Lower lobe of right lung (tissue), 2 donors: ENCODE measurements at places on chromosomes 7 and 10. TPM values are rescaled to one million over a fixed set of nuclear protein-coding genes. Genes with fewer than 3 reads are reported as not detected.

COL13A1 gene
- total RNA-seq: 9.2 TPM

- no peak for DNase-seq
Measured at GRCh38 chr10:11593612-11594011, 17.8 kb downstream of the USP6NL start.

- DNase-seq: no peak
Measured at GRCh38 chr7:95169678-95170077, 154.7 kb downstream of the PON1 start.

GRCh38 chr7:103690242-103690974 lies 244.4 kb upstream of the SLC26A5 start:
- DNase-seq: no peak

GRCh38 chr10:77584938-77585337 lies 52.7 kb downstream of the KCNMA1 start:
- DNase-seq: no peak

GRCh38 chr10:10967581-10968256 lies 50.0 kb upstream of the CELF2 start:
- DNase-seq: no peak

DNA sequence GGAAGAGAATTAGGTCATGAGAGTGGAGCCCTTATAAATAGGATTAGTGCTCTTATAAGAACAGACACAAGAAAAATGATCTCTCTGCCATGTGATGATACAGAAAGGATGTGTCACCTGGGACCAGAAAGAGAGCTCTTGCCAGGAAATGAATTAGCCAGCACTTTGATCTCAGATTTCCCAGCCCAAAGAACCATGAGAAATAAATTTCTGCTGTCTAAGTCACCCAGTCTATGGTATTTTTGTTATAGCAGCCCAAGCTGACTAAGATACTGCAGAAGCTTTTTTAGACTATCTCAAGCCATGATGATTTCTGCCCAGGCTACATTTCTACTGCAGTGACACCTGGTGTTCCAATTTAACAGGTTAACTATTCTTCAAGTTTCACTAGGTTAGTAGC lies 84.8 kb downstream of the RSU1 start:
- no peak for DNase-seq

DNA sequence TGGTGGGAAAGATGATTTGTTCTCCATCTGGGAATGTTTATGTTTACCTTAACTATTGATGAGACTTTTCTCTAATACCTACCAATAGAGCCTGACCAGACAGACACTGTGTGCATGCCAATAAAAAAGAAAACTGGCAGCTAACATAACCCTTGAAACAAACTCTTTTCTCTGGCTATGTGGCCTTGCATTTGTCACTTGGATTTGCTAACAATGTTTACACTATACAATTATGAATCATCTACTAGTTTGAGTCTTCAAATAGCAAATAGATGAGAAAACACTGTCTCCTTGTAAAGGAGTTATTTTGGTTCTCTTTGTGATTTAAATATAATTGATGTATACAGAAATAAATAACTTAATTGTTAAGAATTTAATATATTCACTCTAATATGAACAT lies 273.1 kb downstream of the SEMA3D start:
- DNase-seq: no peak

SCD gene
- 327 TPM for total RNA-seq

DNA sequence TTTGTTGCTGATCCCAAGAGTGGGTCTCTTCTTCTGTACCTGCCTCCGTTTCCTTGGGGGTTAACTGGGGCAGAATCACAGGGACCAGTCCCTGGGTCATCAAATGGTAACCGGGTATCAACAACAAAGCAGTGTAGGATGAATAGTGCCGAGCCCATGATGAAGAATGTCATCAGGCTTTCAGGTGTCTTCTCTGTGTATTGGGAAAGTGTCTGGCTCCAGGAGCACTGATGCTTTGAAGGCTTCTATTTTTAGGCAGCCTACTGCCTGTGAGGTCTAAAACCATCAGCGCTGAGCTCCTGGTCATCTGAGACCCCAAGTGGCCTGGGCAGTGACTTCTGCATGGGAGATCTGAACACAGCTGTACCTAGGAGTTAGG lies 48.2 kb upstream of the SHH start:
- no peak for DNase-seq

DNA sequence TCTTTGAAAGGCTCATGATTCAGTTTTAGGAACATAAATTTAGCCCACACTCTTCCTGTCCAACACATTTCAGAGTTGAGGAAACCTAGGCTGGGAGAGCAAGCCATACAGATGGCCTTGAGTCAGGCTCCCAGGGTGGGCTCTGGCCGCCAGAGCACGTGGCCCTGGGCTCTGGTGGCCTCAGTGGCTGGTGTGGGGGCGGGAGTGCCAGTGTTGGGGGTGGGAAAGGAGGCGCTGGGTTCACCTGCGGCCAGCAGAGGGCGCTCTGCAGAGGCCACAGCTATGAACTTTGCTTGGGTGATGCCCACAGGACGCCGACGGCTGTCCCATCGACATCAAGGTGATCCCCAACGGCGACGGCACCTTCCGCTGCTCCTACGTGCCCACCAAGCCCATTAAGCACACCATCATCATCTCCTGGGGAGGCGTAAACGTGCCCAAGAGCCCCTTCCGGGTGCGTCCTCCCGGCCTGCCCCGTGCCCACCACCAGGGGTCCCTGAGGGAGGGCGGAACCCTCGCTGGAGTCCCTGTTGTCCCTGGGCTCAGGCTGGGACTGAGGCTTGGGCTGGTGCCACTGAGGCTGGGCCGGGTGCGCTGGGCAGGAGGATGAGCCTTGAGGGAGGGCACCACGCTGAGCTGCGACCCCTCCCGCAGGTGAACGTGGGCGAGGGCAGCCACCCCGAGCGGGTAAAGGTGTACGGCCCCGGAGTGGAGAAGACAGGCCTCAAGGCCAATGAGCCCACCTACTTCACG lies 11.9 kb downstream of the FLNC start:
- peak; percentile 63 for DNase-seq

TRIM74 gene
- 1.1 TPM for total RNA-seq

GRCh38 chr10:34193931-34194626 lies 621.0 kb downstream of the PARD3 start:
- DNase-seq: no peak

DNA sequence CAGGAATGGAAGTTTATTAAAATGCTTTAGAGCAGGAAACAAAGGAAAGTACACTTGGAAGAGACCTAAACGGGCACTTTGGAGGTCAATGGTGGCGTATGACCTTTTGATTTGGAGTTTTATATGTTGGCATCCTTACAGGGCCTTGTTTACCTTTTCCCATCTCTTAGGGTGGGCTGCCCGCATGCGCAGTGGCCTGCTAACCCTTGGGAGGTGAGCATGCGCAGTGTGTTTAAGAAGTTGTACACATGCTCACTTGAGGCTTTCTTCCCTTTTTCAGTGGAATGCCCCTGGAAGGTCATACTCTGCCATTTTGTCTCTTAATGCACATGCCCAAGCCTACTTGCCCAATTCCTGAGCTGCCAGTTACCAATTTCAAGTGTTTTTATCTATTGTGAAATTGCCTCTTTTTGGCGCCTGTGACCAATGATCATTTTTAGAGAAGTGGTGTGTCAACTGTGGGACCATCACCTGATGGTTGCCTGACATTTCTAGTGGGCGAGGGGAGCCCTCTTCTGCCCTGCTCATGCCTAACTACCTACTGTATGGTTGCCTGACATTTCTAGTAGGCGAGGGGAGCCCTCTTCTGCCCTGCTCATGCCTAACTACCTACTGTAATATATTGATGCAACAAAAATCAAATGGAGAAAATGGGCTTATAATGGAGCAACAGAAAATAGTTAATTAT lies 138.0 kb downstream of the PPP1R9A start:
- no peak for DNase-seq
